ENCODE measurements at places on chromosomes 12 and 14.

- DNase-seq, result no peak
These were observed 52.6 kb downstream of the HECTD1 start for GRCh38 chr14:31154956-31155355.

GRCh38 chr12:58067610-58068387 is 126.4 kb downstream of the ATP23 start:
- peak; percentile 27 for DNase-seq

DNA sequence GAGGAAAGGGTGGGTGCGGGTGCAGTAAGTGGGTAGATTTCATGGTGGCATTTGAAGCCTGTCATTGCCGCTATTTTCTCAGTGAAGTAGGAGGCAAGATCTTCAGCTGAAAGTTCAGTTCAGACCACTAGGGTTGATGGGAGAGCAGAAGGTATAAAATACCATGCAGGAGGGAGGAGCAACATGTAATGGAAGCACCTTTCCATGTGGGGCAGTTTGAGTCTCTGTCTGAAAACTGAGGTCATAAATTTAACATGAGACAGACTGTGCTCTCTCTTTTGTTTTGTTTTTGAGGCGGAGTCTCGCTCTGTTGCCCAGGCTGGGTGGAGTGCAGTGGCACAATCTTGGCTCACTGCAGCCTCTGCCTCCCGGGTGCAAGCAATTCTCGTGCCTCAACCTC is 22.7 kb downstream of the LRRC74A start:
- DNase-seq, result no peak

- DNase-seq, result no peak
These were observed 55.5 kb downstream of the CHGA start for GRCh38 chr14:92978229-92979021.

DNA sequence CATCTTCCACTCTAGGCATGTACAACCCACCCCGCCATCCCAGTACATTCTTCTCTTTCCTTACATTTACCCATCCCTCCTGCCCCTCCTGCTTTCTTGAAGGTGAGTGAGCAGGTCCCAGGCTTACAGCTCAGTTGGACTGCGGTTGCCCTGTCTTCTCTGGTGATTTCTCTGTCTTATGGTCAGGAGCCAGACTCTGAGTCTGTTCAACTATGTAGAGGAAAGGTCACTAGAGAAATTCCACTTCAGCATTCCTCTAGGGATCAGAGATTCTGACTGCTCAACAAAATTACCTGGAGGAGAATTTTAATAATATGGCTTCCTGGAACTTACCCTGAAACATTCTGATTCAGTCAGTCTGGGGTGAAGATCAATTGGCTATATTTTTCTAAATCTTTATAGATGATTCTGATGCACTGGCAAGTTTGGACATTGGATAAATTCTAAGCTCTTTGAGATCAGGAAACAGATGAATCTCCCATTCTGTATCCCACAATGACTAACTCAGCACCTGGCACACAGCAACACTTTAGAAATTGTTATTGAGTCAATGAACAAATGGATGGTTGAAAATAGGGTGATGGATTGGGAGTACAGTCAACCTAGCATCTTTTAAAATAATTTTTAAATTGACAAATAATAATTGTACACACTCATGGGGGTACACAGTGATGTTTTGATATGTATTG is 128.6 kb upstream of the HIF1A start:
- DNase-seq, result peak; percentile 92

DNA sequence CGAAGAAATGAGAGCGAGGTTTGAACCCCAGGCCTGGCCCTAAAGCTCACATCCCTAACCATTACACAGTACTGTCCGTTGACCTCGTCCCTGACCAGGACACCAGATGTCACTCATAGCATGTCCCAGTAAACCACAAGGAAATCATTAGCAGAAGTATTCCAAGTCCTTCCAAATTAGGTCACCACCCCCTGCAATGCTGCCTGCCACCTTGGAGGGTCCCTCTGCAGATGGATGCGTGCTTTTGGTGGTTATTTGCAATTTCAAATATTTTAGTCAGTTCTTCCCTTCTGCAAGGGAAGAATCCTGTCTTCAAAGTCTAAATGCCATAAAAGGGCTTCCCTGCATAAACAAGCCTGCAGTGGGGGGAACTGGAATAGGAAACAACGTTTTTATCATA is 71.3 kb downstream of the CLMN start:
- DNase-seq, result no peak

GRCh38 chr14:76574416-76575095 is 186.7 kb upstream of the VASH1 start:
- DNase-seq, result no peak

DNA sequence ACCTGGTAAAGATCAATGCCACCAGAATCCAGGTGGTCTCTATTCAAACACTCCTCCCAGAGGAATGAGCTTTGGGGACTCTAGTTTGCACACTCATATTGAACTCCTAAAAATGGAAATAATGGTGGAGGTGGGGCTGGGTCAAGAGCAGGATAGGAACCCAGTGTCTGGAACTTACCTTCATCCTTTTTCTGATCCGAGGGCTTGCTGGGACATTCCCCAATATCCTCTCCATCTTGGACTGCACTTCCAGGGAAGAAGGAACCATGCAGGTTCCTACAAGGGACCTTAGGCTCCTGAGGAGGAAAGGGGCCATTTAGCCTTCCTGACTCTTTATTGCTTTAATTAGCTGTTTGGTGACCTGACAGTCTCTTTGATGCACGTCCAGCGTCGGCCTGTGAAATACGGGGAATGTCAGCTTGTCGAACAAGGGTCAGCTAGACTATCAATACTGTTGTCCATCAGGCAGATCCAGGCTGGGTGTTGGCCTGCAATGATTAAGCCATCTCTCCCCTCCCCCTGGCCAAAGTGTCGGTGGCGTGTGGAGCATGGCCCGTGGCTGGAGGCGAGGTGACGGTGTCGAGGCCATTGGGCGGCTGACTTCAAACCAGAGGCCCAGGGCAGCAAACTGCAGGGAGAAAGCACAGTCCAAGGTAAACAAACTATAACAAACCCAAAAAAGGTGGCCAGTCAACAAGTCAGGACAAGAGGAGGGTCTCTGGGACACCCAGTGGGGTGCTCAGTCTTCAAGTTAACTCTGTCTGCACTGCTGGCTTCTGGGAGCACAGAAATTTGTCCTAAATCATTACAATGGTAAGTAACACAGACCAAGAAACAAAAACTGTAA is 405.2 kb upstream of the TBX3 start:
- no peak for DNase-seq

- DNase-seq, result peak; percentile 47
These were observed at the start of gene LTB4R2 for GRCh38 chr14:24309538-24310264. TSS of gene LTB4R2 (plus strand) at chr14:24310140. CDS start at chr14:24310665, 525 bp downstream.

GRCh38 chr14:24135834-24136683 is at the start of gene PSME1:
TSS of gene PSME1 (plus strand) at chr14:24136194. CDS start at chr14:24136263, 69 bp downstream.
- peak; percentile 99 for DNase-seq

- no peak for DNase-seq
These were observed 422.4 kb upstream of the OR4E1 start for GRCh38 chr14:22095860-22096513.

- DNase-seq, result peak; percentile 39
These were observed 906 bp downstream of the LARP4 start for GRCh38 chr12:50401500-50402081.

DNA sequence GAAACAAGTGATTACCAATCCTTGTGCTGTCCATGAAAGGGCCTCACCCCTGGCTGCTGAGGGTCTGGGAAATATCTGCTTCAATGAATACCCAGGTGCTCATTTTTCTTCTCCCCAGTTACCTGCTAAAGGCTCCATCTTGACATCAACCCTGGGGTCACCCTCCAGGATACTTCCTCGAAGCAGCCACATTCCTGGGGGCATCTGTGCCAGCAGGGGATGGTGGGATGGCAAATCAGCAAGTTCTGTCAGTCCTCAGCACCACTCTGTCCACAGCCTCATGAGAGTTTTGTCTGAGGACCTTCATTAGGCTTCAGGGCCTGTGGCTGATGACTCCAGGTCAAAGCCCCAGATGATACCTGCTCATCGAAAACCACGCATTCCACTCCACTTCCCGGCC is 124.8 kb downstream of the ZFP36L1 start:
- no peak for DNase-seq

DNA sequence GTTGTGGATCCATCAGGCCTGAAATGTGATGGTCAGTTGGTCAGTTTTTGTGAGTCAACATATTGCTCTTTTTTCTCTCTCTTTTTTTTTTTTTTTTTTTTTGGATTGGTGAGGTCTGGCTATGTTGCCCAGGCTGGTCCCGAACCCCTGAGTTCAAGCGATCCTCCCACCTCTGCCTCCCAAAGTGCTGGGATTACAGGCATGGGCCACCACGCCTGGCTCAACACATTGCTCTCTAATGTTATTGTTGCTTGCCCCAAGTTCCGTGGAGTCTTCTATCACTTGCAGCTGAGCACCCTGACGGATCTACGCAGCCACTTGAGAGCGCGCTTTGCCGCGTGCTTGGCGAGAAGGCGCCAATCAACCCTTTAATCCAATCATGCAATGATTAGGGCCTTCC is 69.5 kb upstream of the DIO3 start:
- DNase-seq, result peak; percentile 65

DNA sequence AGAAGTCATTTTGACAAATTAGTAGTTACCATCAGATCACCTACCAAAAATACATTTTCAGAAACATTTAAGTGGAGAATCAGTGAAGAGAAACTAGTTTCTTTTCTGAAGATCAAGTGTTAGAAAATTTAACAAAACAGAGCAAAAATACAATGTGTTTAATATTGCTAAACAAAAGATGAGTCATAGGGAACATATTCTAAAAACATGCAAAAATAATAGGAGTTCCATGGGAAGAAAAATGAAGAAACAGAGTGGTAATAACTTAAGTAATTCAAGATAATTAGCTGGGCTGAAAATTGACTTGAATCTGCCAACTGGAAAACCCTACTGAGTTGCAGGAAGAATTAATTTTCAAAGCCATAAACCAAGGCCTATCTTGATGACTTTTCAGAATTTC is 111.5 kb upstream of the KITLG start:
- DNase-seq, result no peak

- peak; percentile 32 for DNase-seq
These were observed 218.3 kb upstream of the OR4E1 start for GRCh38 chr14:21891921-21892320.

DNA sequence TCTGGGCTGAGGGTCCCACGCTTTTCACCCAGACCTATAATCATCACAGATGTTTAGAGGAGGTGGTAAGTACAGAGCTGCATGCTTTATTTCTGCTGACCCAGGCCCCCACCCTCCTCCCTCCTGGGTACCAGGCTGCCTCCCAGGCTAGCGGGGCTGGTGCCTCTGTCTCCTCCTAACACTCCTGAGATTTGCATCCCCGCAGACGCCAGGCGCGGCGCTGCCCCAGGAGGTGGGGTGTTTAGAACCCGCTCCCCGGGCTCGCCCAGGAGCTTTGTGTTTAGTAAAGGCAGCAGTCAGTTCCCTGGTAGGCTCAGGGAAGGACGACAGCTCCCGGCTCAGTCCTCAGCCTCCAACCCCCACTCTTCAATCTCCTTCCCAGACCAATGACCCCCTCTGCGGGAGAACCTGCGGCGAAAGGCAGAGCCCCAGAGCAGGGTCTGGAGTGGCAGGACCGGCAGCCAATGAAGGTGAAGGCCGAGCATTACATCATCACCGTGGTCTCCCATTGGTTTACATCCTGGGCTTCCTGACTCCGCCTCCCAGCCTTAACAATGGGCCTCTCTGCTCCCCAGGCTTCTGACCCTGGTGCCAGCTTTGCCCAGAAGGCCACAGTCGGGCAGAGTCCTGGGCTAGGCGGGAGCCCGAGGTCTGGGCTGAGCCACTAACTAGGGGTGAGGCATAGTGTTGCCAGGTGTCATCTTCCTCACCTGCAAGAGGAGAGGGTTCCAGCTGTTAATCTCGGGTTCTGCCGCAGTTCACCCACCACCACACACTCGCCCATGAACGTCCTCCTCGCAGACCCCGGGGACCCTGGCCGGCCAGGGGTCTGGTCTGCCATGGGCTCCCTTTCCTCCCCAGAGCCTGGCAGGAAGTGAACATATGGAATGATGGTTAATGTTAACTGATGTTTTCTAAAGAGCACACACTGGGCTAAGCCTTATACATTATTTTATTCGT is 57.5 kb downstream of the CALM1 start:
- DNase-seq, result peak; percentile 98

DNA sequence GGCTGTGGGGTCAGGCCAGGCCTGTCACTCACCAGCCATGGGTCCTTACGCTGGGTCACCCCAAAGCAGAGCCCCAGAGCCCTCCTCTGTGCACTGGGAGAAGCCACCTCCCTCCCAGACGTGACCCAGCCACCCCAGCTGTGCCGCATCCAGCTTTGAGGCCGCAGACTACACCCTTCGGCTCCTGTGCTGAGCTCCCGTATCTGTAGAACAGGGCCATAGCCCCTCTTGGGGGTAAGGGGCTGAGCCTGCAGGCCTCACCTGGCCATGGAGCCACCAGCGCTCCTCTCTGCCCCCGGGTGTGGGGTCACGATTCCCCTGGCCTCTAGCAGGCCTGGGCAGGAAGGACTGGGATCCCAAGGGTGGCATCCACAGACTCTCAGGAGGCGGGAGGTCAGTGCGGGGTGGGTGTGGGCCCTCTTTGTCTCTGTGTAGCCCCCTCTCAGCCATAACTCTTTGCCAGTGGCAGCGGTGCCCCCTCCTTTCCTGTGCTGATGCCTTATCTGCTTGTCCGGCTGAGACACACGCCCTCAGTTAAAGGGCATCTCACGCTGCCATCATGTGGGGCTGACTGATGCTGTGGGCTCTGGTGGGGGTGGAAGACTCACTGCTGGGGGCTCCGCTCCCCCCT is 16.3 kb downstream of the ASPG start:
- peak; percentile 57 for DNase-seq

- DNase-seq, result no peak
These were observed 124.5 kb downstream of the KCNA5 start for GRCh38 chr12:5168148-5168547.

GRCh38 chr12:111249018-111249370 is 119.9 kb downstream of the PHETA1 start:
- DNase-seq, result no peak

- DNase-seq, result peak; percentile 39
These were observed 5.6 kb downstream of the SH2B3 start for GRCh38 chr12:111411185-111411764.

DNA sequence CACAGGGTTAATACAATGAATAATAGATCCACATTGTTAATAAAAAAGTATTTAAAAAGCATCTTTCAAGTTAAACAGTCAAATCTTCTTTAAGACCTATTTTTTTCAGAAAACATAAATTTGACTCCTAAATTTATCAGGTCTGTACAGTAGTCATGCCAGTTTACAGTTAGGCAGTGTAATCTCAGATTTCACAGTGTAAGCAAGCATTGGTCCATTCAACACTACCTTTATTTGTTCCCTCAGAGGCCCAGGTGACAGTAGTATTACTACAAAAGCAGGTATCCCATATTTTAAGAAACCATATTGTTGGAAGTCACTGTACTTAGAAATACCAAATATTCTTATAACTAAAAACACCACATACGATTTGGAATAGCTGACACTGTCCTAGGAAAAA is 6.1 kb downstream of the ATP2B1 start:
- peak; percentile 5 for DNase-seq

DNA sequence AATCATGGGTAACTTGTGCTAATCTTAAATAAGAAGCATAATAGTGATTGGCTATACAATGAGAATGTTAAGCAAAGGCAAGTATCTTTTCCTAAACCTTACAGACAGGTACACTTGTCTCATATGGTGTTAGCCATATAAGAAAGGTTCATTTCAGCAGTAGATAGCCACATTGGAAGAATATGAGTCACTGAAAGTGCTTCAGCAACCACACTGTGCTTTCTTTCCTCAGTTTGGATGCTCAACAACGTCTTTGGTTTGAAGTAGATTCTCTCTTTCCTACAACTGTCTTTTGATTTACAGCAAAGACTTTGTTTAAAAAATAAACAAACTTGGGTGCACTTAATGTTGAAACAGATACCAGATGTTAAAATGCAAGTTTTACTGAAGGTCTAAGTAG is 8.9 kb downstream of the DDHD1 start:
- DNase-seq, result no peak

GRCh38 chr14:42671636-42672035 is 1065.0 kb downstream of the LRFN5 start:
- no peak for DNase-seq

GRCh38 chr14:68893566-68893965 is 85.5 kb downstream of the ACTN1 start:
- peak; percentile 5 for DNase-seq
